ENCODE measurements at places on chromosomes 13 and 19.

GRCh38 chr13:30159446-30159839, 147.9 kb downstream of the KATNAL1 start:
- DNase-seq = no peak

DNA sequence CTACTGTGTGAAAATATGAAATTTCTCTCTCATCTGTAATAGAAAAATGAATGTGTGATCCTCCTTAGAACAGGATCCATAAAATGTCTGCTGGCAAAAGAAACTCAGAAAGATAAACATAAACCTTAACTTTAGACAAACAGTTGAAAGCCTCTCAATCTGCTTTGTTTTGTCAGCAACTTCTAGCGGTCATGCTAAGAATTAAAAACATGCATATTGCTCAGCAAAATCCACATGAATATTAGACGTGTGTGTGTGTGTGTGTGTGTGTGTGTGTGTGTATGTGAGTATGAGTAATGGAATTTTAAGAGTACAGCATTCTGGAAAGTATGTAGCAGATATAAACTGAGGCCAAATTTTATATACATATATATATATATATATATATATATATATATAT, 1779.2 kb upstream of the MIR17HG start:
- DNase-seq = no peak

- DNase-seq = no peak
Measured at GRCh38 chr13:48902368-48902767, 73.3 kb upstream of the FNDC3A start.

- DNase-seq = no peak
Measured at GRCh38 chr13:20719783-20720182, 16.3 kb downstream of the IL17D start.

DNA sequence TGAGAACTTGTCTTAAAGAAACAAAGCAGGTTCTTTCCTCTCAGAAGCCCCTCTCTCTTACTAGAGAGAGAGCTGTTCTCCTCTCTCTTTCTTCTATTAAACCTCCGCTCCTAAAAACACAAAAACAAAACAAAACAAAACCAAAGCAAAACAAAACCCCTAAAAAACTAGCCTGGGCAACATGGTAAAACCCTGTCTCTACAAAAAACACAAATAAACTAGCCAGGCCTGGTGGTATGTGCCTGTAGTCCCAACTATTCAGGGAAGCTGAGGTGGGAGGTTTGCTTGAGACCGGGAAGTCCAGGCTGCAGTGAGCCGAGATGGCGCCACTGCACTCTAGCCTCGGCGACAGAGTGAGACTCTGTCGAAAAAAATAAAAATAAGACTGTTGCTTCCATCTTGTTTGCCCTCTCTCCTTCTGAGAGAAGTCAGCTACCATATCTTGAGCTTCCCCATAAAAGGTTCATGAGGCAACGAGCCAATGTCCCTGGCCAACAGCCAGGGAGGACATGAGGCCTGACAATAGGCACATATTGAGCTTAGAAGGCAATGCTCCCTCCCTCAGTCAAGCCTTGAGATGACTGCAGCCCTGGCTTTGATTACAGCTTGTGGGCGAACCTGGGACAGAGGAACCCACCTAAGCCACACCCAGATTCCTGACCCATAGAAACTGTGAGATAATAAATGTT, 17.5 kb upstream of the FLT3 start:
- no peak for DNase-seq

DNA sequence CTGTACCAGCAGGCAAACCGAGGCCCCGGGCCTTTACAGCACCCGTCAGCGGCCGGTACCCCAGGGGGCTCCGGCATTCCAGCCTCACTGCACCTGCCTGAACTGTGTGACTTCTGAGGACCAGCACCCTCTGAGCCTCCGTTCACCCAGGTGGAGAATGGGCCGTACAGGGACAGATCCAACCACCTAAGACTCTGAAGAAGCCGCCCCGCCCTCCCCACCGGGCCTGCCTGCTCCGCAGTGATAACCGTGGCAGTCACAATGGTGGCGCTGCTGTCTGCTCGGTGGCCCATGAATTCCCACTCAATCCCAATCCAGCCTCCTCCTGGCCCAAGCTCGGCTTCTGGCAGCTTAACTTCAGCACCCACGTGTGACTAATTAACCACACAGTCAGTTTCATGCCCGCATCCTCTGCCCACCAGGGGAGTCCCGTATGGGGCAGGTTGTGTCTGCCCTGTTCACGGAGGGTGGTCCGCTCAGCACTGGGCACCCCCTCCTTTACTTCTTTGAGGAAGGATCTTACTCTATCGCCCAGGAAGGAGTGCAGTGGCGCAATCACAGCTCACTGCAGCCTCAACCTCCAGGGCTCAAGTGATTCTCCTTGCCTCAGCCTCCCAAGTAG, 3.4 kb downstream of the TCF3 start:
- no peak for DNase-seq

DNA sequence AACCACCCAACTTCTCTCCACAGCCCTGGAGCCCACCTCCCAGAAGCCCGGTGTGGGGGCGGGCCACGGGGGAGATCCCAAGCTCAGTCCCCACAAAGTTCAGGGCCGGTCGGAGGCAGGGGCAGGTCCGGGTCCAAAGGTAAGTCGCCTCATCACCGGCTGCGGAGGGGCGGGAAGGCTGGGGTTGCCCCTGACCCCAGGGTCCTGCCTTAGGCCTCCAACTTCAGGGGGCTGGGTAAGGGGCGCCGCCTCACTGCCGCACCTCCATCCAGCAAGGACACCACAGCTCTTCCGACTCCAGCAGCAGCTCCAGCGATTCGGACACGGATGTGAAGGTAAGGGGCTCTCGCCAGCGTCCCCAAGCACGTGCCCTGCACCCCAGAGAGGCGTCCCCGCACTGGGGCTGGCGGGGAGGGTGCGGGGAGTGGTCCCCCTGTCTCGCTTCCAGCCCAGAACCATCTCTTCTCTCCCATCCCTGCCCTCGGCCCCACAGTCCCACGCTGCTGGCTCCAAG, 358 bp downstream of the C19orf33 start:
- DNase-seq = no peak

DNA sequence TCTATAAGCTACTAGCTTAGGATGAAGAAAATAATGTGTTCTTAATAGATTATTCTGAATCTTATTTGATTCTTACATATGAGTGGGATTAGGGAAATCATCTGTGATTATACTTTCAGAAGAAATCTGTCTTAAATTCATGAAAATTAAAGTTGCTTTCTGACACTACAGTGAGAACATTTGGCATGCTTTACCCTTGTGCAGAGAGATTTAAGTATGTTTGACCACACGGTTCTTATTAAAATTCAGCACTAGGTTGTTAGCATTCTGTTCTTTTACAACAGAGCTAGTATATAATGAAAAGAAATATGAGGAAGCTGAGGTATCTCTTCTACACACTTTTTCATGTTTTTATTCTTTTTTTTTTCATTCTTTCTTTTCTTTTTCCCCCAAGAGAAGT, 2723.9 kb downstream of the PCDH9 start:
- DNase-seq = no peak

GRCh38 chr13:25783601-25784024, 268.2 kb downstream of the SHISA2 start:
- no peak for DNase-seq

- no peak for DNase-seq
Measured at GRCh38 chr13:90723381-90723780, 624.1 kb upstream of the MIR17HG start.
